Endothelial cell of umbilical vein (primary cell): ENCODE measurements at places on chromosomes 2 and 18. TPM values are rescaled to one million over a fixed set of nuclear protein-coding genes. Genes with fewer than 3 reads are reported as not detected.

Gene CYB5A
- 52.6 and 74.0 TPM in 2 replicates for polyA plus RNA-seq

Gene RBM43
- 2.6 and 3.7 TPM in 2 replicates for polyA plus RNA-seq

Gene TXNDC9
- 17.4 and 18.6 TPM in 2 replicates for polyA plus RNA-seq

Gene TTC21B
- polyA plus RNA-seq: 7.5 and 8.0 TPM in 2 replicates

Gene VAMP5
- 624 and 648 TPM in 2 replicates for polyA plus RNA-seq

Gene SPP2
- polyA plus RNA-seq: not detected in 2 replicates

Gene ASXL3
- polyA plus RNA-seq: 0.07 and 0.13 TPM in 2 replicates

Gene GALM
- 4.6 and 4.8 TPM in 2 replicates for polyA plus RNA-seq

Gene ADD2
- polyA plus RNA-seq: 0.06 and 0.17 TPM in 2 replicates

Gene DSG2
- polyA plus RNA-seq: 0.04 TPM in 1 of 2 replicates, not detected in the other

Gene CHRND
- not detected in 2 replicates for polyA plus RNA-seq

Gene LINC00305
- polyA plus RNA-seq: not detected in 2 replicates

Gene PSTPIP2
- 4.5 and 4.9 TPM in 2 replicates for polyA plus RNA-seq
